ENCODE measurements at places on chromosomes 7 and 10.

DNA sequence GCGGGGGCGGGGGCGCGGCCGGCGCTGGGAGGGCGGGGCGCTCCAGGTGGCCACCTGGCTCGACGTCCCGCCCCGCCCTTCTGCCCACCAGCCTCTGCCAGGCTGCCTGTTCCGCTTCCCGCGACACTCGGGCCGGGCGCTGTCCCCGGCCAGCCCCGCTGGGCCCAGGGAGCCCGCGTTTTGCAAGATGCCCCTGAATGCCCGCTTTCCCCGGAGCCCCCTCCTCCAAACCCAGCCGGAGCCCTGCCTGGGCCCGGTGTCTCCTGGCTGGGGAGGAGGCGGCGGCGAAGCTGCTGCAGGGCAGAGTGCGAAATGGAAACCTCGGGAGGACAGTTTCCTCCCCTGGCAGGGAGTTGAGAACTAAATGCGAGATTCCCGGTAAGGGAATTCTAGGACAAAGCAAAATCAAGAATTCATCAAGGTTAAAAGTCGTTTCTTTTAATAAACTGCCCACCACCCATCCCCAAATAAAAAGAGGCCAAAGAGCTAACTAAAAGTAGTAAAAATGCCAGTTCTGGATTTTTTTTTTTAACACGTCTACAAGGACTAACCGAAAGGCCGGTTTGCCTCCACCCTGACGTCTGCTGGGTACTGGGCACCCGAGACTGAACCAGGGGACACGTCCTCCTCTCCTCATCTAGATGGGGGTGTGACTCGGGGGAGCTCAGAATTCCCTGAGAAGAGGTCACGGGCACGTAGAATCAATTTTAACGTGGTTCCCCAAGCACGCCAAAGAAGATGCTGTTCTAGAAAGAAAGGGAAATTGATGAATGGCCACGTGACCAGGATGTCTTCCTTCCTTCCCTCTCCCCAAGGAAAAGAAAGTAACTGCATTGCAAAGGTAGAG, 200.4 kb upstream of the NFE2L3 start:
- DNase-seq = no peak

DNA sequence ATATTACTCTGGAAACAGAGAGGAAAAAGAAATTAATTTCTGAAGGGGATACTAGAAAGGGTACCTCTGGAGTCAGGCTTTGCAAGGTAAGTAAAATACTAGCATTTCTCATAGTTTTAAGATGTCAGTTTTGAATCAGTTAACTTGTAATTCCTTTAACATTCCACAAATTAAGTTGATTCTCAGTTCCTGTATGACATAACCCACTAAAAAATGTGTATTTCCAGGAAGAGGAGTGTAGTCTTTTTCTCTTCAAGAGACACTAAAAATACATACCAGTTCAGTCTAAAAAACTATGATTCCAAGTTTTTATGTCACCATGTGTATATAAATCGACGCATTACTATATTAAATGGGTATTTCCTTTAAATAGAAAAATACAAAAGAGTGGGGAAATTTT, 113.2 kb downstream of the CDK6 start:
- no peak for DNase-seq

DNA sequence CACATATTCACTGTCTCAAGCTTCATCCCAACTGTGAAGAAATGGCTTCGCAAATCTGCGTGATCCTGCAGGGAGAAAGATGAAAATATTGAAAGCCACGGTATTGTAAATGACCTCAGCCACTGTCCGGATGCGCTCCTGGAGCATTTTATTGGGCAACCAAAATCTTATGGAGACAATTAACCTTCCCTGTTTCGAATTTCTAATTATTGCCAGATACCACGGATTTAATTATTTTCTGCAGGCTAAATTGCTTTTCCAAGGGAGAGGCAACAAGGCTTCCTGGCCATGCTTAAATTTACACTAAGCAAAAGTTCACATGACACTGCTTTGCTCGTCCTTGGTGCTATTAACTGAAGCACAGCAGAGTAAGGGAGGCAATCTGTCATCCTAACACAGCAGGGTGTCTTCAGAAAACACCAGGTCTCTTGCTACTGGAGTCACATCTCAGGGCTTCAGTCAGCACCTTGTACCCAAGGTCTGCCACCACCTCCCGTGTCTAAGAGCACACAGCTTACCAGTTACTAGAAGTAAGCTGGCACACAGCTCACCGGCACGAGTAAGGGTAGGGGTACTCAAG, 162.2 kb downstream of the SFMBT2 start:
- DNase-seq = no peak

GRCh38 chr7:157165987-157166386, 27.3 kb downstream of the UBE3C start:
- DNase-seq = no peak

- DNase-seq = no peak
Observed at GRCh38 chr7:33762911-33763306, 142.4 kb upstream of the BMPER start.

Measured in effector CD4-positive, alpha-beta T cell (primary cell).